Stimulated activated CD4-positive, alpha-beta T cell treated with anti-CD3 and anti-CD28 coated beads, TNF-alpha, amount 100 ng/mL, for 48 hours (primary cell): ENCODE measurements at places on chromosomes 11 and 22.

- no peak for DNase-seq
These were observed 23.4 kb upstream of the HEPHL1 start for GRCh38 chr11:93997741-93998140.

DNA sequence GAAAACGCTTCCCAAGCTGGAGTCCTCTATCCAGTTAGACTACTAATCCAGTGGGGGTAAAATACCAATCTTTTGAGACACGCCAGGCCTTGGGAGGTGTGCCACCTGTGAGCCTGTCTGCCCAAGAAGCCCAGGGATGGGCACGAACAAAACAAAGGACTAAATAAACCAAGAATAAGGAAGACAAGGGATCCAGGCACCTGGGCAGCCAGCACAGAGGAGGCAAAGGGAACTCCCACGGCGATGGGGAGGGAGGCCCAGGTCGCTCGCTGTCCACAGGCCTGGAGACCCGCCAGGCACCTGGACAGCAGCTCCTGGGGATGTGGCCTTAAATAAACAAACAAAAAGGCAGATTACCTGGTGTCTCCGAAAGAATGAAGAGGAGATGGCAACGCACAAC lies 31.4 kb downstream of the LRFN4 start:
- DNase-seq: no peak

DNA sequence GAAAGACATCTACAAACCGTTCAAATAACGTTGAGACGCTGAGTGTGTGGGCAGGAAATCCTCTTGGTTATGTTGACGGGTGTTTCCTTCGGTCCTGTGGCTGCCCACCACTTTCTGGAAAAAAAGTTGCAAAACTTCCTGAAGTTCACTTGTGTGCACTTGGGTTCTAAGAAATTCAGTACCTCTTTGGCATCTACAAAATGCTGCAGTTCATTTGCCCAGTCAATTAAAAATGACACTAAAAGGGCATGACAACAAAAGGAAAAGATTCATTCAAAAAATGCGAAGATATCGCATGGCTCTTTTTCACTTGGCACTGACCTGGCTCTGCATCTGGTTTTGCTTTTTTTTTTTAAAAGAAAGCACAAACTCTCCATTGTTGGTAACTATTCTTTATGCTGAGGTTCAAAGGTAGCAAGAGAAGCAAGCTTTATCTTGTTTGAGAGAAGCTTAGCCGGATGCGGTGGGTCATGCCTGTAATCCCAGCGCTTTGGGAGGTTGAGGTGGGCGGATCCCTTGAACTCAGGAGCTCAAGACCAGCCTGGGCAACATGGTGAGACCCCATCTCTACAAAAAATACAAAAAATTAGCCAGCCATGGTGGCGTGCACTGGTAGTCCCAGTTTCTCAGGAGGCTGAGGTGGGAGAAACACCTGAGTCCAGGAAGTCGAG lies 10.6 kb upstream of the XBP1 start:
- no peak for DNase-seq

DNA sequence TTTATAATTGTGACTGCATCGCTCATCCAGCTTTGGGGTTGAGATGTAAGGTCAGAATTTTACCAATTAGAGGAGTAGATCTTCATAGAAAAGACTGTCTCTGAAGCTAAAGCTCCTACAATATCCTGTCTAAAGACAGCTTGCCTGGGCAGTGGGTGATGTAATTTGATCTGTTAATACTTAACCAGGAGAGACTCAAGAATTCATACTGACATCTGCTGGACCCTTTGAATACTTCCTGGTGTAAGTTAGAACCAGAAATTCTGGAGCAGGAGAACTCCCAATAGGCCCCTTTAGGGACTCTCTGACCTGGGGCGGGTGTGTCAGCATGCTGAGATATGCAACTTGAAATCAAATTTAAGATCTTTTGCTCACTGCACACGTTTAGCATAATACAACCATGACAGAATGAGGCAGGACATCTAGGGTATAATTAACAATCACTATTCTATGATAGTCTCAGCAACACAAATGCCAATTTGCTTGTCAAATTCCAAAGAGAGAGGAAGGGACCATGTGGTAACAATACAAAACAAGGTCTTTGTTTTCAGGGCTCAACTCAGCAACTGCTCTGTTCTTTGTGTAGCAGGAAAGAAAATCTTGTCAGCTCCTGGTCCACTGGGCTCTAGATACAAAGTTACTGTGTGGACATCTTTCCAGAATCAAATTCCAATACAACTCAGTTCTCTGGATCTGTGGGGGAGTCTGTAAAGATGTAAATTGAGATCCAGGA lies 143.9 kb downstream of the INSC start:
- DNase-seq: no peak

GRCh38 chr11:33445761-33446161 lies 188.6 kb downstream of the HIPK3 start:
- DNase-seq: no peak

- DNase-seq: no peak
These were observed 66.8 kb downstream of the CYB5R2 start for GRCh38 chr11:7606496-7606895.

DNA sequence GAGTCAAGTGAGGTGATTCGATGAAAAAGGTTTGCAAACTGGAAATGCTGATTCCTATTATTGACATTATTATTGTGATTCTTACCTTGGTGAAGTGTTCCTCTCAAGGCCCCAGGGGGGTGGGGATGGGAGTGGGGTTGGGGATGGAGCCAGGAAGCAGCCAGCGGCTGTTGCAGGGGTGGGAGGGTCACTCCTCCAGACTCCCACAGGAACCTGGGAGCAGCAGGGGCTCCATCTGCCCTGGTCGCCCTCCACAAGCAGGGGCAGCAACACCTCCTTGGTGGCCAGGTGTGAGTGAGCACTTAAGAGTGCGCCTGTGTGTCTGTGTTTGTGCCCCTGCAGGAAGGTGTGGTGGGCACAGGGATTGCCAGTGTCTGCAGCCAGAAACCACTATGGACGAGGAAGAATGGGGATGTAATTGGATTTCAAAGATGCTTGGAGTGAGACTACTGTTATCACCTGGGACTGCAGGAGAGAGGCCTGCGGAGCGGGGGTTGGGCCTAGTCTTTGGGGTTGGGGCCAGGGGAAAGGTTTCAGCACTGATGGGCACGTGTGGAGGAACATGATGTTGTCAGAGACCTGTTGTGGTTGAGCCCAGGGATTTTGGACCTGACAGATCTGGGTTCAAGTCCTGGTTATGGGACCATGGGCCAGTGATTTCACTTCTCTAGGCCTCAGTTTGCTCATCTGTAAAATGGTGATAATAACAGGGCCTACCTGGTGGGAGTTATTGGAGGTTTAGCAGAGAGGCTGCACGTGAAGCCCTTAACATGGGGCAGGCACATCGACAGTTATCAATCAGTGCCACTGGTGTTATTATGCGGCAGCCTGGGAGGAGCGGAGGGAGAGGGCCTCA lies 3.6 kb upstream of the TP53I11 start:
- DNase-seq: no peak

DNA sequence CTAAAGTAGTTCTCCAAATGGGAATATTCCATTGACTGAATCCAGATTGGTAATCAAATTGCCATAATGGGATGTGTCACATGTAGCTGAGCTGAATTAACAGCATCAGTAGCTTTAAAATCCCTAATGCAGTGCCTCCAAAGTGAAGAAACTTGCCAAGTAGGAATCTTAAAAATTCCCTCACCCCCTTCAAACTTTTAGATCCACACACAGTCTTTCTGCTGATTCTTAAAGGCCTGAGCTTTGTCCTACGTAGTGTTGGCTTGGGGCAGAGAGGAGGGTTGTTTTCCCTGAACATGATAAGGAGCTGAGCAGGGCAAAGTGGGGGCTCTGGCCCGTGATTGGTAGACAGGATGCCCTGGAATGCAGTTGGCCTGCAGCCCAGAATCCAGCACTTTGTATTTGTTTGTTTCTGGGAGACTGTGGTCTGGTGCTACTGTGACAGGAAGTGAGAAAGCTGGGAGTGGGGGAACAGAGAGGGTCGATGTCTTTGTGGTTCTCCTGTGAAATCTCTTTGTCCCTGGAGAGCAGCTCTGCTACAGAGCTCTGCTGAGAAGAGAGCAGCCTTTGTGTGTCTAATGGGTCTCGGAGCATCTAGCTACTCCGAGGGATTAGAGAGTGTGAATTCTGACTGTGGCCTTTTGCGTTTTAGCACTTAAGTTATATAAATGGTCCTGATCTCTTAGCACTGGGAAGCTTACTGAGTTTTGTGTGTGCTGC lies 16.9 kb downstream of the CTNND1 start:
- DNase-seq: no peak

- DNase-seq: no peak
These were observed 14.2 kb upstream of the ST14 start for GRCh38 chr11:130145311-130145812.

DNA sequence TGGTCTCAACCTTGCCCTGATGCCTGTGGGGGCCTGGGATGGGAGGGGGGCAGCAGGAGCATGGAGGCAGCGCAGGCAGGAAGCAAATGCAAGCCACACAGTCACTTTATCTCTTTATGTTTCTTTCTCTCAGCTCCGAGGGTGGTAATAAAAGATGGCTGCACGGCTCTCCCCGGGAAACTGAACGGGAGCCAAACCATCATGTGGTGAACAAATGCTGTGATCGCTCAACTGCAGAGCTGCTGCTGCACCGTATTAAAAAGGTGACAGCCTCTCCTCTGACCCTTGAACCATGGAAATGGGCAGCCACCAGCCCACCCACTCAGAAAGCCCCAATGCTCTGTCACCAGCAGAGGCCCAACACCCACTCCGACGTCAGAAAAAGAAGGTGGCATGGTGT lies 110.0 kb downstream of the TIMP3 start:
- DNase-seq: no peak

DNA sequence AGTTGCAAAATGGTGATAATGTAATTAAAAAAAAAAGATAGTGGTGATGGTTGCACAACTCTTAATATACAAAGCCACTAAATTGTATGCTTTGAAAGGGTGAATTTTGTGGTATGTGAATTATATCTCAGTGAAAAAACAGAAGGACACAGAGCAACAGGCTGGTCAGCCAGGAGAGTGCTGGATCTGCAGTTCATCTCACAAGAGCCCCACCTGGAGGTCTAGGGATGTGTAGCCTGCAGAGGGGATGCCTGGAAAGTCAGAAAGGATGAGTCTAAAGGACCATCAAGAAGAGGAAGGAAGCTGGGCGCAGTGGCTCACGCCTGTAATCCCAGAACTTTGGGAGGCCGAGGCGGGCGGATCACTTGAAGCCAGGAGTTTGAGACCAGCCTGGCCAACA lies 9.0 kb downstream of the POLR3H start:
- DNase-seq: no peak

DNA sequence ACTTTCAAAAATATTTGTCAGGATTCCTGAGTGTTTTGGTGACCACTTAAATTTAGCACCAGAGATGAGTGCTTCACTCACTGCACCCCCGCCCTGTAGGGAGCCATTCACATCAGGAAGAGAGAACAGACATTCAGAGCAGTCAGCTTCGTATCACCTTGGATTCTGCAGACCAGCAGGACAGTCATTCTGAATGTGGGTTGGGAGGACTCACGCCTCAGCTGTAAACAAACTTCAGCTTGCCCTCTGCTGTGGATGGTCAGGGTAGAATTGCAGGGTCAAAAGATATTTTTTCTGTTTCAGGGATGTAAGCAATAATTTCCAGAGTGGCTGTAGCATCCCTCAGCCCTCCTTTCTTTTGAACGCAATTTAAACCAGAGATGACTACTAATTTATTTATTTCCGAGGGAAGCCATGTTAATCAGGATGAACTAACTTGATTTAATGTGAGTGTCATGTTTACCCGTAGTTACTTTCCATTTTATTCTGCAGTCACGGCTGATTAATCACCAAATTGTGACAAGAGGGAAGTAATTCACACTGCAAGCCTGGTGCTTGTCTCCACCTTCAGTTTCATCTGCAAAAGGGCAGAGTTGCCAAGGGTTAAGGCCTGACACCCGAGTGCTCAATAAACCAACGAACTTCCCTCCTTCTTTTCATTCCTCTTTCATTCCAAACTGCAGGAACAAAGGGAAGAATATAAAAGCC lies 174.2 kb upstream of the DDI1 start:
- no peak for DNase-seq

GRCh38 chr11:91527380-91528030 lies 697.1 kb upstream of the FAT3 start:
- no peak for DNase-seq

DNA sequence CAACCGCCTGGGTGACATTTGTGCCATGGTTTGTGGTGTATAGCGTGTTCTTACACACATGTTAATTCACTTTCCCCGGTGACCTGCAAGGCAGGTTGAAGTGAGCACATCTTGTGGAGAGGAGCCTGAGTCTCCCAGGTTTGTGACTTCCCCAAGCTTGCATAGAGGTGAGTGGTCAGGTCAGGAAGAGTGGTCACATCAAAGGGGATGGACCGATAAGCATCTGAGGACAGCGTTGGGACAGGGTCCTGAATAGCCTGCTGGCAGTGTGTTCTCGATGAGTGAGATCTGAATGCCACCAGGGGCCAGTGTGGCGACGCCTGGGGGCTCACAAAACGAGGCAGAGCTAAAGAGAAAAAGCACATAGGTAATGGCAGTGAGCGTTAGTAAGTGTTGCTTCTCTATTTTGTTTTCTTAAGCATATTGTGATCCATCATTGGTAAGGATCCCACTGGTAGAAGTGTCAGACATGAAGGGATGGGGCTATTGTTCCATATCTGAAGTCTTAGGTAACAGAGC lies 154.6 kb downstream of the GRIK4 start:
- DNase-seq: no peak

DNA sequence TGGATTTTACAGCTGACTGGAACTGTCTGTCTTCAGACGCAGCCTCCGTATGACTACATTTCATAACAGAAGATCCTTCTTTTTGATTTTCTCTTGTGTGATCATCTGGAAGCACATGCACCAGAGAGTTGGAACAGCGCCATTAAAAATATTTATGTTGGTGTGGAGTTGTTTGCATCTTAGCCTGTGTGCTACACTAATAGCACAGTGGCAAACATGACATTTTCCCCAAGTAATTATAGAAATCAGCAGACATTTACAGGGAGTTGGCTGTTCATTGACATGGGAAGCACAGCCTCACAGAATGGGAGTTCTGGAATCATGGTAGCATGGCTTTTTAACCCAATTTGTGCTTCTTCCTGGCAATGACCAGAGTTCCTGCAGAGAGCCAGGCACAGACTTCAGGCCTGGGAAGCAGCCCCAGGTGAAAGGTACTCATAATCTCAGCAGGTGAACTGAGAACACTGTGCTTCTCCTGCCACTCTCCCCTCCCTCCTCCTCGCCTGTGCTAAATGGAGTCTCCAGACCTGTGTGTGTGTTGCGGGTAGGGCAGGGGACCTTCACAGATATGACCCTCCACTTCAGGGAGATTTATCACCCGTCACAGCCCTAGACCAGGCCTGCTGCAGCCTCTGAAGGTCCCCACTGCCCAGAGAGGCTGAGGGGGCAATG lies 82.8 kb upstream of the PLET1 start:
- no peak for DNase-seq

DNA sequence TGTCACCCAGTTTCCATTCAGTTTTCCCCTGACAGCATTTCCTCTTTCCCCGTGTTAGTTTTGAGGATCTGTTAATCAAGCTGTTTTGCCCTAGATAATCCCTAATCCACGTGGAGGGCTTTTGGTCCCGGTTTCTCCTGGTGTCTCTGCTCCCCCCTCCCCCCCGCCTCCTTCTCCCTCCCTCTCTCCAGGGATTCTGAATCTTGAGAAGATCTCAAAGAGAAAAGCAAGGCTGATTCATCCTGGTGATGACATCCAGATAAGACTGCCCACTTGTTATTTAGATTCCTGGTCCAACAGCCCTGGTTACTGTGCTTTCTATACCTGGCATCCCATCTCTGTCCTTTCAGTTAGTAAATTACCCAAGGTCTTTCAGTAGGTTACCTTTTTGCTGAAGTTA lies 59.4 kb downstream of the KCNA4 start:
- no peak for DNase-seq

GRCh38 chr11:131886201-131886600 lies 515.8 kb downstream of the NTM start:
- no peak for DNase-seq
